ENCODE measurements at places on chromosomes 16 and 17.

DNA sequence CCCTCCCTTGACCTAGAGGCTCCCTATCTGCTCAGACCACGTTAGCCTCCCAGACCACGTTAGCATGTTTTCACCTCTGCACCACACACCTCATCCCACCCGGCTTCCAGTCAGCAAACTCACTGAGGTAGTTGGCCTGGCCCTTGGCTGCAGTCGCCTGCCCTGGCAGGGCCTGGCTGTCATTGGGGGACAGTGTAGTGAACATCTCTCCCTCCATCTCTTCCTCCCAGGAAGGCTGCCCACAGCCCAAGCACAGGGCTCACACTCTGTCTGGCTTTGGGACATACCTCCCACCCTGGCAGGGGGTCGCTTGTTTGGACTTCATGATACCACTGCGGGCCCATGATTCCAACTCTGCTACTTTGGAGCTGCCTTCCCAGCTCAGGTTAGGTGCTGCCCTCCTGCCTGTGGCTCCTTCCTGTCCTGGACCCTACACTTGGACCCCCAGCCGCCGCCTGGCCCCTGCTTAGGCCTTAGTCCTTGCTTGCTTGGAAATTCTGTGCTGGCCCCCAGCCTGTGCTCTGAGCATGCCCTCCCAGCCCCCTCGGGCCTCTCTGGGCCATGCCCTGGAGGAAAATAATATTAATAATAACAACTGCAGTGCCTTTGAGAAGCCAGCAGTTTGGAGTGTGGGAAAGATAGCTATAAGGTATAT, 167.7 kb downstream of the COPRS start:
- DNase-seq: no peak

DNA sequence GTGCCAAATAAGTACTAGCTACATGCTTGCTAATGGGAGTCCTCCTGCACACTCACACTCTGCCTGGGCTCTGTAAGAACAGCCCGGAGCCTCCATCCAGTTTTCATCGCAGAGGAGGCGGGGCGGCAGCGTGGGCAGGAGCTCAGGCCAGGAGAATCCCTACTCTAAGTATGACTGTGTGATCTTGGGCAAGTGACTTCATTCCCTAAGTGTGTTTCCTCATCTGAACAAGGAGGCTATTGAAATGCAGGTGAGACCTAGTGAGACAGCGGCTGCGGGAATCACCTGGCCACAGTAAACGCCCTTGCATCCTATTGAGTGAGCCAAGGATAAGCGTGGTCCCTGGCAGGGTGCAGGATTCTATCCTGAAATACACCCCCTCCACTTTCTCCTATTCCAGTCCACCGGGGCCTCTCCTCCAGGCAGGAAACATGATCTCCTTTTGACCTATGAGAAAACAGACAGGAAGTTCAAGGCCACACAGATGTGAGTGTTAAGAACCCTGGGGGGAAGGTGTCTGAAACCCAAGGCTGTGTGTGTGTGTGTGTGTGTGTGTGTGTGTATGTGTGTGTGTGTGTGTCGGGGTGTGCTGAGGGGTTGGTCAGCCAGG, 5.2 kb upstream of the RAI1 start:
- DNase-seq: peak; percentile 20

DNA sequence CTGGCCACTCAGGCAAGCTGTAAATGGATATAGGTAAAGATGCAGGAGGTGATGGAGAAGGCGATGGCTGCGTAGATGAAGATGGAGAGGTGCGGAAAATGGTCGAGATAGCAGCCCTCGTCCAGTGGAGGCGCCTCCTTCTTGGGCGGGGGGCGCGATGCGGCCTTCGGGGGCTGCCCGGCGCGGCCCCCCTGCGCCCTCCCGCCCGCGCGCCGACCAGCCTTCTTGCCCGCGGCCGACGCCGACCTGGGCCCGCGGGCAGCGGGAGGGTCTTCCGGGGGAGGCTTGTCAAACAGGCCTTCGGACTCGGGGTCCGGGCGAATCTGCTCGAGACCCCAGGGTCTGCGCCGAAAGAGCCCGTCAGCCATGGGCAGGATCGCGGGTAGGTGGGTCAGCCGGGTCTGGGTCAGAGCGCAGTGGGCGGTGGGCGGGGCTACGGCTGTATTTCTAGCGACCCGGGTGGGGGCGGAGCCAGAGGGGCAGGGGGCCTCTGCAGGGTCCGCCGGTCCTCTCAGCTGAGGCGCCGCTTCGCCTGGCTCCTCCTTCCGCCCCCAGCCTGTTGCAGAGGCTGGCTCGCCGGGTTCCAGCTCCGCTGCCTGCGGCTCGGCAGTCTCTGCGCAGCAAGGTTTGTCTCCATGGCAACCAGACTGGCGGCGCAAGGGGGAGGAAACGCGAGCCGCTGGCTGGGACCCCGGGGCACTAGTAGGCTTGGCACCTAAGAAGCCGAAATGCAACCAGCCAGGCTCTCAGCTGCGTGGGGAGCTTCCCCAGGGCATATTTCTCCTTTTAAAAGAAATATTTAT, 14.4 kb downstream of the MIS12 start:
- peak; percentile 15 for DNase-seq

- DNase-seq: no peak
These were observed 3.7 kb upstream of the TACO1 start for GRCh38 chr17:63596856-63597586.

- DNase-seq: no peak
These were observed 141.0 kb upstream of the KCNJ18 start for GRCh38 chr17:21551081-21551881.

GRCh38 chr16:87046235-87046634, 271.0 kb downstream of the C16orf95 start:
- no peak for DNase-seq

GRCh38 chr17:6269478-6269877, 165.4 kb downstream of the AIPL1 start:
- DNase-seq: no peak

GRCh38 chr17:1834380-1835149, 4.8 kb downstream of the RPA1 start:
- DNase-seq: no peak

- DNase-seq: peak; percentile 41
These were observed 3.7 kb downstream of the C17orf50 start for GRCh38 chr17:35764123-35764991.

- no peak for DNase-seq
These were observed 21.2 kb downstream of the CHMP6 start for GRCh38 chr17:81012574-81013447.

- DNase-seq: no peak
These were observed 53.7 kb downstream of the SF3B3 start for GRCh38 chr16:70577256-70577698.

GRCh38 chr16:16861546-16861945, 482.6 kb downstream of the NPIPA7 start:
- DNase-seq: no peak

GRCh38 chr17:17810084-17810894, 26.5 kb downstream of the SREBF1 start:
- DNase-seq: no peak

GRCh38 chr17:67466251-67466796, 89.2 kb downstream of the PITPNC1 start:
- DNase-seq: no peak

DNA sequence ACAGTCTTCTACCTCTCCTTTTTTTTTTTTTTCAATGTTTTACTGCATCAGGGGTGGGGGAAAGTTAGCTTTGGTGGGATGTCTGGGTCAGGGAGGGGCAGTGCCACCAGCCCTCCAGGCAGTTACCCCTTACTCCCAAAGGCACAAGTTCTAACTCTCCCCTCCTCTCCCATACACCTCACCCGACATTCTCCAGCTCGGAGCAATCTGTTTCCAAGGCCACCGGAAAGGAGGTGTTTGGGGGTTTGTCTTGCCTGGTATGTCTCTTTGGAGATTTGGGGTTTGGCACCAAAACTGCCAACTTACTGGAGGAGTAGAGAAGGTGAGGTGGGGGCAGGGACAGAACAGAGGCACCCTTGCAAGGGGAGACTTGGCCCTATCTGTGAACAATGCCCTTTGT, 4.7 kb downstream of the DLX3 start:
- DNase-seq: no peak

GRCh38 chr17:55962951-55963401, 190.3 kb upstream of the ANKFN1 start:
- DNase-seq: peak; percentile 5

DNA sequence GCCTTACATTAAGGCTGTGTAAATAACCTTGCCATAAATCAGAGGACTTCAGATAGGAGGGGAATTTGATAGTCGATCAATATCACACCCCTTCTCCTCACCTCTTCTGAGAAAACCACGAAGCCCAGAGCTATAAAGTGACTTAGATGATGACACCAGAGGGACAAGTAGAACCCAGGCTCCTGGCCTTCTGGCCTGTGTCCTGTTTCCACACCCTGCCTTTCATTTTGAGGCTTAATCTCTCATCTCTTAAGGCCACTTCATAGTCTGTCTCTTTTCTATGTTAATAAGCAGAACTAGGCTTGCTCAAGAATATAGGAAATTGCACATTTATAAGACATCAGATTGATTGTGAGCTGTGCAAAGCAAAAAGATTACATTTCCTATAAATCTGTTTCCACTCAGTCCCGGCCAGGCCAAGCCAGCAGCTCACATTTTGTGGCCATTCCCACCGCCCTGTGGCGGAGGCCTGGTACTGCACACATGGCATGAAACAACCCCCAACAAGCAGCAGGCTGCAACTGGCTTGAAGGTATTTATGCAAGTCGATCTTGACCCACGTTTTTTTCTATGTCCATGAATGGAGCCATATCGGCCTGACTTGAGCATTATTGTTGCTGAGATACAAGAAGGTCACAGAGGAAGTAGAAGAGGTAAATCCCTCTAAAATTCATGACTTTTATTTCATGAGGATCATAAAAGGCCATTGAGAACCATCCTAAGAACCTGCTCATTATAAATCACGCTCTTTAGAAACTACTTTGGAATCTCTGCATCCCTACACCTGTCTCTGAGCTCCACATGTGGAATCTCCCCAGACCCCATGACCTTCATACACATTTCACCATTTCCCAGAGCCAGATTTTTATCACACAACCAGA, 93.7 kb downstream of the PMP22 start:
- no peak for DNase-seq

- DNase-seq: no peak
These were observed 7.8 kb downstream of the CES3 start for GRCh38 chr16:66968847-66969246.

- no peak for DNase-seq
These were observed 18.6 kb upstream of the C17orf113 start for GRCh38 chr17:42068979-42069378.

DNA sequence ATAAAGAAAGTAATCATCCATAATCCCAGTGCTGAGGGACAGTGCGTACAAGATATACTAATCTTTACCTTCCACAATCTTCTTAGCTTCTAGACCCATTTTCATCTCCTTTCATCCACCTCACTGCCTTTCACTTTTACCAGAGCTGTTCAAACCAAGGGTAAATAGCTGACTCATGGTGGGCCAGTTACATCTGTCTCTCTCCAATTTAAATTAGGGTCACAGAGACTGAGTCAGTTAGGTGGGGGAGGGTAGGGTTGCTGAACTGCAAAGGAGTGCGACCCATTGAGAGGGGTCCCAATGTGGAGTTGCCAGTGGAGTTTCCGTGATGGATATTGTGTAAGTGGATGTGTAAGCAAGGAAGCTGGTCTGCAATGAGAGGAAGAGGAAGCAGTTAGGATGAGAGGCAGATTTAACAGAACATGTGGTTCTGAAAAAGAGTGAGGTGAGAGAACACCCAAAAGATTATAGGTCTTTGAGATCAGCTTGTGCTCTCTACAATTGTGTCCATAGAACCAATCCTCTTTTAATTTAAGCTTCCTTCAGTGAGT, 83.5 kb downstream of the GP2 start:
- DNase-seq: no peak

GRCh38 chr17:27246537-27246936, 47.4 kb upstream of the WSB1 start:
- DNase-seq: no peak

DNA sequence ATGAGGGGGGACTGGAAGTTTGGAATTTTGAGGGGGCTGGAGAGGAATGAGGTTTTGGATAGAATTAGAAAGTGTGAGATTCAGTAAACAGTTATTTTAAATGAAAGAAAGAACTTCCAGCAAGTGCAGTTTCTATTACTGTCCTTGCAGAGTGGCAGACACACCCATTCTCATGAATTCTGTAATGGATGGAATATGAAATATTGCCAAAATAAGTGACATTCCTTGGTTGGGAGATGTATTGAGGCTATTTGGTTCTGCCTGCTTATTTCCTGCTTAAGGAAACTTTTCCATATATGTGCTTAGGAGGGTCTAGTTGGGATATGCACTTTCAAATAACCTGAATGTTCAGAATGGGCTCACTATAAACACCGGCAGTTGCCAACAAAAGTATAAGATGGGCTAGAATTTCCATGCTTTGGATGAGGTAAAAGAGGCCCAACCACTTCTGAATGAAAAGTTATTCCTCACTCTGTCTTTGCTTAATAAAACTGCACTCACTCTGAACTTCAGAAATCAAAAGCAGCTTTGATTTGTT, 434.4 kb downstream of the CA10 start:
- no peak for DNase-seq

GRCh38 chr16:21250072-21250923, 16.8 kb downstream of the ANKS4B start:
- DNase-seq: no peak

DNA sequence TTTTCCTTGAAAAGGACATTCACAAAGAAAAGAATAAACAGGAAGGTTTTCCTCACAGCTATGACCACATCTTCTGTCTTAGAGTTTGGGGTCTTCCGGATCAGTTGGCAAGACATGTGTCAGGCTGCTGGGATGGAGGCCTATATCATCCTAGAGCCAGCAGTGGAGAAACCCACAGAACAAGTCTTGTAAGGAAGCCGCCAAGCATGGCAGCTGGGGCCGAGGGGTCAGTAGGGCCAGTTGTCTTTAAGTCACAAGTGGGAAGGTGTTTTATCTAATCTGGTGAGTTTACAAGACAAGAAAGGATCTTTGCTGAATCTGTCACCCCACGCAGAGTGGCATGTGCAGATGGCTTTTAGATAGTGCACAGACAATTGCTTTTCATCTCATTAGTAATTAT, 25.7 kb downstream of the SCNN1B start:
- no peak for DNase-seq

- DNase-seq: no peak
These were observed at the start of gene PNMT for GRCh38 chr17:39667945-39668924. Gene PNMT (plus strand): TSS chr17:39668453. CDS start chr17:39668476, 23 bp downstream.

GRCh38 chr17:49795372-49795771, 6.9 kb downstream of the KAT7 start:
- DNase-seq: no peak

DNA sequence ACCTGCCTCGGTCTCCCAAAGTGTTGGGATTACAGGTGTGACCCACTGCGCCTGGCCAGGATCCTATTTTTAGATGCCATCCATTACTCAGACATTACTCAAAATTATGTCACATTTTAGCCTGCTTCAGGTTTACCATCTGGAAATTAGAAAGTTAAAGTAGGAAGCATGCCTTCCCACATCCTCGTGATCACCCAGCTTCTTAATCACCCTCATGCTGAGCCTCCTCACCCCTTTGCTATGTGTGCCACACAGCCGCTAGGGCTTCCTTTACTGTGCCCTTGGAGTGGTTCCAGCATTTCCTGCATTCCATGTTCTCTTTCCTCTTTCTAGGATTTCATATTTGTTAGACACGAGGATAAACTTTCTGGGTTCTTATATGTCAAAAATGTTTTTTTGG, 9.3 kb downstream of the ADORA2B start:
- no peak for DNase-seq

- DNase-seq: no peak
These were observed 3.3 kb downstream of the RND2 start for GRCh38 chr17:43028221-43028861.
